Activated CD4-positive, alpha-beta memory T cell treated with anti-CD3 and anti-CD28 coated beads for 36 hours (primary cell): ENCODE measurements at places on chromosomes 13 and 19. TPM values are rescaled to one million over a fixed set of nuclear protein-coding genes. Genes with fewer than 3 reads are reported as not detected.

DNA sequence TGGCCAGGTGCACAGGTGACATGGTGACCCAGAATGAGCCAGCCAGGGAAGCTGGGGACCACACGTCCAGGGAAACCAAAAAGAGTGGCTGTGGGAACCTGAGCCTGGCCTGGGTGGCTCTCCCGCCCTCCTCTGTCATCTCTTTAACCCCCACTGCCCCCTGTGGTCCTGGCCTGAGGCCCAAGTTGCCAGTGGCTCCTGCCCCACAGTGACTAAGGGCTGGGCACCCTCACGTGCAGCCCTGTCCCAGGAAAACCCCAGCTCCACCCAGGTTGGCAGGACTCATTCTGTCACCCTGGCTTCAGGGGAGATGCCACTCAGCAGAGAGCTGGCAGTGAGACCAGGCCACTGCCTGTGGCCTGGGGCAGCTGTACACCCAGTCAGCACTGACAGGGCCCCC, 30.6 kb upstream of the ISYNA1 start:
- H3K27ac ChIP-seq, result peak overlapping the region; percentile 57
- H3K36me3 ChIP-seq, result peaks cover 3% of the 10 kb centered on the region
- peaks cover 11% of the 10 kb centered on the region for H3K4me1 ChIP-seq
- no peak overlapping the region for H3K4me3 ChIP-seq

DNA sequence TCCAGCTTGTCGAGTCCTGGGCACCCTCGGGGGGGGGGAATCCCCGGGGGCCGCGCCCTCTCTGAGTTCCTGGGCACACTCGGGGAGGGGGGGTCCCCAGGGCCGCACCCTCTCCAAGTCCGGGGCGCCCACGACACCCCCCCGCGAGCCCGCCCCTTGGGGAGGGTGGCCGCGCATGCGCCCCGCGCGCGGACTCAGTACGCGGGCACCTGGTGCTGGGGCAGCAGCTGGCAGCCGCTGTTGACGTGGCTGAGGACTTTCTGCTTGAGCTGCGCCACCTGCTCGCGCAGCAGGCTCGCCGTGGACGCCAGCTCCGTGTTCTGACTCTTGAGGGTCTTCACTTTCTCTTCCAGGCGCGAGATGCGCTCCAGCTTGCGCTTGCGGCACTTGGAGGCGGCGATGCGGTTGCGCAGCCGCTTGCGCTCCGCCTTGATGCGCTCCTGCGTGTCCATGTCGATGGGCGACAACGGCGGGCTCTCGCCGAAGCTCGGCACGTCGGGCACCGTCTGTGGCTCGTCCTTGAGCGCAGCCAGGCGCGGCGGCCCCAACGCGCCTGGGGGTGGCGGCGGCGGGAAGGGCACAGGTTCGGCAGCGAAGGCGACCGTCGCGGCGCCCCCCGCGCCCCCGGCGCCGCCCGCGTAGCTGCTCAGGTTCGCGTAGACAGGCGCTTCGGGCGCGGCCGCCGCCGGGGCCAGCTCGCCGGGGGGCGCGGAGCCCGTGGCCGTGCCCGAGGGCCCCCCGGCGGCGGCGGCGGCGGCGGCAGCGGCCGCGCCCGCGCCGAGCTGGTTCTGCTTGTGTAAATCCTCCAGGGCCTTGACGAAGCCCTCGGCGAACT, 958 bp downstream of the JUND start:
- peak overlapping the region; percentile 96 for H3K27ac ChIP-seq
- peaks cover 31% of the 10 kb centered on the region for H3K36me3 ChIP-seq
- no peaks in the 10 kb centered on the region for H3K27me3 ChIP-seq
- peak; percentile 86 for DNase-seq
- H3K4me1 ChIP-seq, result peaks cover 44% of the 10 kb centered on the region

- no peak for DNase-seq
- H3K27me3 ChIP-seq, result no peaks in the 10 kb centered on the region
- no peaks in the 10 kb centered on the region for H3K4me1 ChIP-seq
- H3K4me3 ChIP-seq, result no peak overlapping the region
Observed at GRCh38 chr13:80166352-80166751, 174.6 kb downstream of the SPRY2 start.

DNA sequence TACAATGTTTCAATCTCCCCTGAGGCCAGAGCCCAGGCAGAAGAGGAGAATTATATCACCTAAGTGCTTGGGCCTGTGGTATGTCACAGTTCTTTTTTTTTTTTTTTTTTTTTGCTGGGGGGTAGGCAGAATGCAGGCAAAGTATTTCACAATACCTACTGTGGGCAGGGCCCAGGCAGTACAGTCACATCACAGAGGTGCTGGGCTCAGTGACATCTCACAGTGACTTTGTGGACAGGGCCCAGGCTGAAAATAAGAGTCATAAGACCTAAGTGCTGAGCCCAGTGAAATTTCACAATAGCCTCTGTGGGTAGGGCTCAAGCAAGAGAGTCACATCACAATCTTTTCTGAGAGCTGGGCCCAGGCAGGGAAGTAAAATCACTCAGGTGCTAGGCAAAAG, 15.9 kb upstream of the ZNF208 start:
- no peaks in the 10 kb centered on the region for H3K36me3 ChIP-seq
- no peaks in the 10 kb centered on the region for H3K27me3 ChIP-seq
- no peak for DNase-seq

Gene CFAP97D2
- total RNA-seq, result not detected
